ENCODE measurements at places on chromosomes 6 and 20.

DNA sequence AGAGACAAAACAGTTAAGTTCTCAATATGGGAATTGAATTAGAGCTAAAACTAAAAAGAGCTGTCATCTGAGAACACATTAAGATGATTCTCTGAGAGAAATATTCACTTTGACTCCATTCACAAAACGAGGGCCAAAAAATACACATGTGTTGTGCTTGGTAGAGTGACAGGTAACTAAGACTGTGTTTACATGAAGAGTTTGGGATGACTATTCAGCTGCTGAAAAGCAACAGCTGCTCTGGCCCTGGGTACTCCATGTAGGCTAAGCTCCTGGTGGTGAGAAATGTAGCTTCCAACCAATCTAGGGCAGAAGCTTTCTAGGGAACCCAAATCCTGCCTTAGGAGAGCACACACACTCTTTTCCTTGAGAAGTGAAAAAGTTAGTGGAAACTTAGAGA is 184.5 kb downstream of the COL21A1 start:
- DNase-seq = no peak

DNA sequence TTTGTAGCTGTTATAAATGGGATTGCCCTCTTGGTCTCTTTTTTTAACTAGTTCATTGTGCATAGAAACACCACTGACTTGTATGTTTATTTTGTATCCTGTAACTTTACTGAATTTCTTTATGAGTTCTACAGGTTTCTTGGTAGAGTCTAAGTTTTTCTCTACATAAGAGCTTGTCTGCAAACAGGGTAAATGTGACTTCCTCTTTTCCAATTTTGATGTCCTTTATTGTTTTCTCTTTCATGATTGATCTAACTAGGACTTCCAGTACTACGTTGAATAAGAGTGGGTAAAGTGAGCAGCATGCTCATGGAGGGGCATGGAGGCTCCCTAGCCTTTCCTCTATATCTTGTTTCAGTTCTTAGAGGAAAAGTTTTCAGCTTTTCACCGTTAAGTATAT is 3.0 kb upstream of the WFDC10A start:
- DNase-seq = no peak

GRCh38 chr20:10078403-10078802 is 43.6 kb downstream of the ANKEF1 start:
- no peak for DNase-seq

GRCh38 chr6:151436802-151437201 is 15.1 kb downstream of the RMND1 start:
- DNase-seq = peak; percentile 19

DNA sequence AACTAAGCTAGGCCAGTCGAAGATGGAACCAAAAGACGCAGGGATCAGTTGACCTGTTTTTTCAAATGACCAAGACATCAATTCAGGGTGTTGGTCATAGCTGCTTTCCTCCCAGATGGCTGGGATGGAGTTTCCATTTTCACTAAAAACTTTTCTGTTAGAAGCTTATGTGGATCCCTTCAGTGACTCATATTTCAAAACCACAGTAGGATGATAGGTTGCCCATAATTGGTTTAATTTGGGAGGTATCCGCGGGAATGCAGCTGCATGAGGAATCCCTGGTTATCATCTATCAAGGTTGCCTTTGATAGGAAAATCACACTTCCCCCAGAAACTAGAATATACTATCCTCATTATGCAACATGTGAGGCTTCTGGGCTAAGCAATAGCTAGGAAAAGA is 150.9 kb upstream of the MLIP start:
- no peak for DNase-seq

- no peak for DNase-seq
Measured at GRCh38 chr6:106763361-106763760, 134.0 kb downstream of the QRSL1 start.

DNA sequence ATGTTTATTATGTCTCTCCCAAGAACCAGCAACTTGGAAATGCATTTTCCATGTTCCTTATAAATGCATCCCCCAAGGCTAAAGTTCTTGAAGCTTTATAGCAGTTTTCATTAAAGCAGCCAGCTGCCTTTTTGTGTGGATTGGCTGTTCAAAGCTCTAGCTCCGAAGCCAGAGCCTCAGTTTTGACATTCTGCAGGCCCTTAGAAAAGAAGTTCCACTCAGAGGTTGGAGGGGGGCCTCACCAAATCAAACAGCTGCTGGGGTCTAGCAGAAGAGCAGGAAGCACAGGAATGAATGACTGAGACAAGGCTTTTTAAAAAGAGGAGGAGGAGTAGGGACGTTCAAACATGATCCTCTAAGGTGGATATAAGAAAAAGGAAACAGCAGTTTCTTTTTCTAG is 4.2 kb upstream of the POU3F2 start:
- DNase-seq = no peak

GRCh38 chr20:53707371-53708055 is 113.9 kb upstream of the ZNF217 start:
- peak; percentile 24 for DNase-seq

GRCh38 chr6:16524380-16524707 is 236.9 kb downstream of the ATXN1 start:
- DNase-seq = peak; percentile 17

- peak; percentile 69 for DNase-seq
Measured at GRCh38 chr6:130796313-130796905, 30.8 kb upstream of the SMLR1 start.

Measured in AG08396 (cell line).